ENCODE measurements at places on chromosomes 12 and 14. TPM values are rescaled to one million over a fixed set of nuclear protein-coding genes. Genes with fewer than 3 reads are reported as not detected.
A peak's percentile ranks its signal among the peaks of the same experiment; 100 is the strongest.

DNA sequence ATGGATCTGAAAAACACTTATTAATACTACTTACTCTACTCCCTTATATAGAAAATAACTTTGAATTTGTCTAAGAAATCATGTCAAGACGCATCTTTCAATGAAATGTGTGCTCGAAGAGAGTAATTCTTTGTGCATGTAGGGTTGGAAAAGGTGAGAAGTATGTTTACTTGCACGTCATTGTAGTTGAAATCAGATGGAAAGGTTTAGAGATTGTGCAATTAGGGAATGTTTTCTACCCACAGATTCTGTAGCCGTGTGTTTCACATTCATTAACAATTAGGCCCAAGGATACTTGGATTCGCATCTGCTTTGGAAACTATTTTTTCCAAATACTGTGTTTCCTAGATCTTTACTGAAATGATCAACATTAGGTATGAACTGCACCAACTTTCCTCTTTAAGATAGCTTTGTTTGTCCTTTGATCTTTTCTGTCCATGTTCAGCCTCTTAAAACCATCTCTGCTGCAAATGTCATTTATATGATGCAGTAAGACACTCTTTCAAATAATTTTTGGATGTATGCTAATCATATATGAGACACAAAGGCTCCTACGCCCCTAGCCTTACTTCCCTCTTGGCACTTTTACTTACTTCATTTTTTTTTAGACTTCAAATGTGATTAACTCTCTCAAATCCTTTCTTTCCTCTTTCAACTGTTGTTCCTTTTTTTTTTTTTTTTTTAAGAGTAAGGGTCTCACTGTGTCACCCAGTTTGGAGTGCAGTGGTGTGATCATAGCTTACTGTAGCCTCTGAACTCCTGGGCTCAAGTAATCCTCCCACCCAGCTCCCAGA lies 58.0 kb upstream of the PSMA6 start:
- peak; percentile 88 for DNase-seq

GRCh38 chr14:101289230-101289690 lies 272.0 kb upstream of the DIO3 start:
- no peak for DNase-seq

DNA sequence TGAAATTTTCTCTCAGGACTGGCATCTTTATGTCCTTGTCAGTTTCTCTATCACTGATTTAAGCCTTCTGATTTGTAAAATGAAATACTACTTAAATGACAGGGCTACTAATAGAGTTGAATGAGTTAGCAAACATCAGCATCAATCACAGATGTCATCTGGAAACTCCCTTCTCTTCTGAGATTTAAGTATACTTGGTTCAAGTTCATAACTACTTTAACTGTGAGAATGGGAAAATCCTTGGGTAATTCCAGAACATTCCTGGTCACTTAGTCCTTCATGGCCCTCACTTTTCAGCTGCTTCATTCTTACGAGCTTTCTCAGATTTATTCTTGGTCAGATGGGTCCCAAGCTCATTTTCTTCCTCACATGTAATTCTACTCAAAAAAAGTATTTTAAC lies 1655.3 kb upstream of the FLRT2 start:
- no peak for DNase-seq

DNA sequence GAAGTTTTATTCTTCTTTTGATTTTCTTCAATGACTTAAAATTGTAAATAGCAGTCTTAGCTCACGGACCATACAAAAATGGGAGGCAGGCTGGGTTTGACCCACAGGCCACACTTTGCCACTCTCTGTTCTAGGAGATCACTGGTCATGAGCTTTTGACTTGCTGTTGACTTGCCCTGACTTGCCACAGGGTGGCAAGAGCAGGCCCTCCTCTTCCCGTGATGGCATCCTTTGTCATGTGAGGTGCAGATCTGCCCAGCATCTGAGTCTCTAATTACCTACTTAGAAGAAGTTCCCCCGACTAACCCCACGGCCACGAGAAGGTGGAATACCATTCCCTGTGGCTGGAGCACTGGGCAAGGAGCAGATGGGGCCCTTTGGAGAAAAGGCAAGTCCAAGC lies 81.0 kb upstream of the SCAF11 start:
- DNase-seq: peak; percentile 60

CMA1 gene
- not detected for total RNA-seq

TAS2R30 gene
- total RNA-seq: 2.3 TPM

GRCh38 chr14:44889595-44890471 lies 71.9 kb downstream of the KLHL28 start:
- no peak for DNase-seq

DIO2 gene
- not detected for total RNA-seq

- DNase-seq: no peak
These were observed 386.8 kb downstream of the TMEM121 start for GRCh38 chr14:105913221-105913620.

IGF1 gene
- total RNA-seq: not detected

- DNase-seq: peak; percentile 29
These were observed 95.3 kb downstream of the CATSPERB start for GRCh38 chr14:91636604-91637003.

E2F7 gene
- total RNA-seq: 35.4 TPM

RPL36AL gene
- 225 TPM for total RNA-seq

KRT6A gene
- total RNA-seq: 4,990 TPM

GRCh38 chr14:92785667-92786426 lies 8.3 kb upstream of the GOLGA5 start:
- DNase-seq: peak; percentile 64

DNA sequence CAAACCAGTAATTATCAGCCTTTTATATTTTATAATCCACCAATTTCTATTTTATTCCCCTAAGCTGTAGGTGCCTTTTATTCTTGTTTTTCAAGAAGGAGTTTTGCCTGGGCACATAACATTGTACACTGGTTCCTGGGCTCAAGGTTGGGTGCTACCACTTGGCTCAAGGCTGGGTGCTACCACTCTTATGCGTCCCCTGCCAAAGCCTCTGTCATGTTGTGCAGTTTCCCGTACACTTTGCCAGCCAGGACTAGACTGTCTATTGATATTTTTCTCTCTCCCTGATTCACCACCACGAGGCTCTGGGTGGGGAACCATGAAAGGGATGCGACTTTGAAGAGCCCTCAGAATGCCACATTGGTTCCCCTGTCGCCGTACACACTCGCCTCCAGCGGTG lies 52.5 kb upstream of the VASH1 start:
- no peak for DNase-seq

GRCh38 chr12:130158754-130159059 lies 3.6 kb upstream of the FZD10 start:
- DNase-seq: no peak
